ENCODE measurements at places on chromosomes 1 and 21. TPM values are rescaled to one million over a fixed set of nuclear protein-coding genes. Genes with fewer than 3 reads are reported as not detected.
A peak's percentile ranks its signal among the peaks of the same experiment; 100 is the strongest.

- no peaks in the 10 kb centered on the region for H3K27me3 ChIP-seq
- DNase-seq = no peak
- H3K4me1 ChIP-seq = peaks cover 33% of the 10 kb centered on the region
- H3K4me3 ChIP-seq = no peak overlapping the region
- H3K27ac ChIP-seq = no peak overlapping the region
Observed at GRCh38 chr21:35857095-35857494, 203.2 kb downstream of the SETD4 start.

DNA sequence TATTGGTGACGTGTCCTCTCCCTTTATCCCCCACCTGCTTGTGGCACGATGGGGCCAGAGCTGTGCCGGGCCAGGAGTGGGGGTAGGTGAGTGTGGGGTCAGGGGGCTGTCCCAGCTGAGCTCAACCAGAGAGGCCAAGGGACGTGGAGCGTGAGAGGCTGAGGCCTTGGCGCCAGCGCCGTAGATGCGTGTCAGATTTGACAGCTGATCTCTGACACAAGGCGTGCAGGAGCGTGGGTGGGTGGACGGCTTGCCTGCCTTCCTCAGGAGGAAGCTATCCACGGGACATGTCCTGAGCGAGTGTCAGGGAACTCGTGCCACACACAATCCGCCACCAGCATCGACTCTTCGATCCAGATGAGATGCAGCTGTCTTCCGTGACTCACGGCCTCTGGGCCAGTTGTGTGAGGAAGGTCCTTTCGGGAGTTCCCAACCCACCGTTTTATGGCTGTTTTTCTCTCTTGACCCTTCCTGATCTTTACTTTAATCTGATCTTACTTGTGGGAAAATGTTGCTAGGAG, 56.7 kb downstream of the SPSB1 start:
- no peak for DNase-seq
- H3K4me3 ChIP-seq = no peak overlapping the region
- H3K4me1 ChIP-seq = peaks cover 77% of the 10 kb centered on the region
- no peaks in the 10 kb centered on the region for H3K27me3 ChIP-seq
- peak overlapping the region; percentile 42 for H3K27ac ChIP-seq
- no peaks in the 10 kb centered on the region for H3K36me3 ChIP-seq

DNA sequence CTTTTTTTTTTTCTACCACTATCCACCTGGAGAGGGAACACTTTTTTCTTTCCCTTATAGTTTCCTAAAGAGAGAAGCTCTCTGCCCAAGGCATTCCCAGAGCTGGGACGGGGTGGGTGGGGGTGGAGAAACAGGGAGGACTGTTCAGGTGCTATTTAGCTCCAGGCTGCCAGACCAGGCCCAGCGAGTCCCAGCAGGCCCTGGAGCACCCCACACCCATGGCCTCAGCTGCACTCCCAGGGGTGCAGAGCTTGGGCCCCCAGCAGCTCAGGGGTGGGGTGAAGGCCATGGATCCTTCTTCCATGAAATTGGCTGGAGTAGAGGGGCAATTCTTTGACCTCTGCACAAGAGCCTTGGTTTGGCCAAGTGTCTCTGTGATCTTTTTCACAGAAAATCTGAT, 4.1 kb downstream of the ETV3L start:
- no peak overlapping the region for H3K4me3 ChIP-seq
- H3K4me1 ChIP-seq = peaks cover 9% of the 10 kb centered on the region
- no peaks in the 10 kb centered on the region for H3K36me3 ChIP-seq
- DNase-seq = no peak
- H3K27ac ChIP-seq = no peak overlapping the region

GRCh38 chr1:153250166-153250565, 9.3 kb upstream of the LORICRIN start:
- H3K4me3 ChIP-seq = no peak overlapping the region
- no peaks in the 10 kb centered on the region for H3K4me1 ChIP-seq
- H3K36me3 ChIP-seq = no peaks in the 10 kb centered on the region
- H3K27ac ChIP-seq = no peak overlapping the region

GRCh38 chr1:162463021-162463420, 34.6 kb upstream of the UHMK1 start:
- H3K4me3 ChIP-seq = no peak overlapping the region
- DNase-seq = no peak
- no peaks in the 10 kb centered on the region for H3K36me3 ChIP-seq

GRCh38 chr1:43839056-43839455, 94.5 kb upstream of the ARTN start:
- H3K36me3 ChIP-seq = no peaks in the 10 kb centered on the region
- no peak overlapping the region for H3K27ac ChIP-seq
- no peaks in the 10 kb centered on the region for H3K27me3 ChIP-seq
- H3K4me1 ChIP-seq = peaks cover 21% of the 10 kb centered on the region
- H3K4me3 ChIP-seq = no peak overlapping the region

GRCh38 chr1:66739401-66740157, 12.7 kb upstream of the DYNLT5 start:
- no peak overlapping the region for H3K27ac ChIP-seq
- DNase-seq = no peak
- no peaks in the 10 kb centered on the region for H3K36me3 ChIP-seq
- no peaks in the 10 kb centered on the region for H3K27me3 ChIP-seq
- no peak overlapping the region for H3K4me3 ChIP-seq
- H3K4me1 ChIP-seq = no peaks in the 10 kb centered on the region

GRCh38 chr1:183920651-183921050, 115.7 kb downstream of the RGL1 start:
- H3K4me1 ChIP-seq = peaks cover 8% of the 10 kb centered on the region

DNA sequence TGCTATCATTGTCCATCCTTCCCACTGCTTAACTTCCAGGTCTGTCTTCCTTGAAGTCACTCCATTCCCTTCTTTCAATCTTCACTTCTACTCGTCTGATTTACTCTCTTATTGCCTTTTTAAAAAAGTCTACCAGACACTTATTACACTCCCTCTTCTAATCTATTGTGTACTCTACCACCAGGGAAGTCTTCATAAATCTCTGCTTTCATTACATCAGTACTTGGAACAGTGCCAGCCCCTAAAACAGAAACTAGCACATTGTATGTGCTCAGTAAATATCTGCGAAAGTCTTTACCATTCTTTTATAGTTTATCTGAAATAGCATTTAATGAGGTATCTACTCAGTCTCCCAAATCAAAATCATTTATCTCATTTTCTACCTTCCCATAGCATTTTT, 236.4 kb downstream of the USH2A start:
- no peak for DNase-seq
- no peaks in the 10 kb centered on the region for H3K27me3 ChIP-seq
- no peak overlapping the region for H3K4me3 ChIP-seq
- H3K27ac ChIP-seq = no peak overlapping the region

DNA sequence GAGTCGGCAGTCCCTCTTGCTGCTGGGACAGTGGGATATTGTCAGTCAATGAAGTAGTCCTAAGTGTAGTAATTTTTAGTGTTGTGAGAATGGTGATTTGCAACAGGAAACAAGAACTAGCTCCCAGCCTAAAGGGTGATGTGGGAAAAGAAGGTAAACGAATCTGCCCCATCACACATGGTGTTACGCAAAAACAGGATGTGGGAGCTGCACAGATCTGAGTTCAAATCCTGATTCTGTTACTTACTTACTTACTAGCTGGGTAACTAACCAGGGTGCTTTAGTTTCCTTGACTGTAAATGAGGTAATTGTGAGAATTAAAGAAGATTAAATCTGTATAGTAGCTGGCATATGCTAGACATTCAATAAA, 22.3 kb downstream of the NAV1 start:
- H3K4me3 ChIP-seq = no peak overlapping the region
- H3K4me1 ChIP-seq = peaks cover 53% of the 10 kb centered on the region
- H3K27me3 ChIP-seq = no peaks in the 10 kb centered on the region
- no peak overlapping the region for H3K27ac ChIP-seq

- H3K36me3 ChIP-seq = no peaks in the 10 kb centered on the region
- H3K4me1 ChIP-seq = no peaks in the 10 kb centered on the region
- H3K4me3 ChIP-seq = no peak overlapping the region
- DNase-seq = no peak
Observed at GRCh38 chr1:180402551-180402950, 99.8 kb downstream of the ACBD6 start.

- peak overlapping the region; percentile 14 for H3K4me3 ChIP-seq
- H3K36me3 ChIP-seq = no peaks in the 10 kb centered on the region
Observed at GRCh38 chr21:41369920-41370839, 8.4 kb downstream of the MX2 start.

DNA sequence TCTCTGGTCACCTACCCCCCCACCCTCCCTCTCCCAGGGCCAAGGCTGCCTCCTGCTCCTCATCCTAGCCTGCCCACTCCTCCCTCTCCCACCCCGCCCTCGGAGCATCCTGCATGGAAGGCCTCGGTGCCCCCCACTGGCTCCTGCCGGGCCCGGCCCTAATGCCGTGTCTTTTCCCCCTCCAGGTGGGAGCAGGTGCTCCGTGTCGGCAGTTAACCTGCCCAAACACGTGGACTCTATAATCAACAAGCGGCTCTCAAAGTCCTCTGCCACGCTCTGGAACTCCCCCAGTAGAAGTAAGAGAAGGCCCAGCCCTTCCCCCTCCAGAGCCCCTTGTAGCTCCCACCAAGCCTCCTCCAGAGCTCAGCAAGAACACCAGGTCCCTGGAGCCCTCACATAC, 18.8 kb downstream of the MAP7D1 start:
- H3K4me3 ChIP-seq = no peak overlapping the region
- no peaks in the 10 kb centered on the region for H3K27me3 ChIP-seq
- peak overlapping the region; percentile 2 for H3K27ac ChIP-seq
- peaks cover 22% of the 10 kb centered on the region for H3K4me1 ChIP-seq
- no peak for DNase-seq

Gene DCST1
- not detected for total RNA-seq

Gene FAAH
- total RNA-seq = 38.1 TPM

Gene KRTAP7-1
- not detected for total RNA-seq

Gene DSCAM
- total RNA-seq = not detected

Gene TSACC
- not detected for total RNA-seq
